HT1080 (cell line): ENCODE measurements at places on chromosomes 1 and 21.

DNA sequence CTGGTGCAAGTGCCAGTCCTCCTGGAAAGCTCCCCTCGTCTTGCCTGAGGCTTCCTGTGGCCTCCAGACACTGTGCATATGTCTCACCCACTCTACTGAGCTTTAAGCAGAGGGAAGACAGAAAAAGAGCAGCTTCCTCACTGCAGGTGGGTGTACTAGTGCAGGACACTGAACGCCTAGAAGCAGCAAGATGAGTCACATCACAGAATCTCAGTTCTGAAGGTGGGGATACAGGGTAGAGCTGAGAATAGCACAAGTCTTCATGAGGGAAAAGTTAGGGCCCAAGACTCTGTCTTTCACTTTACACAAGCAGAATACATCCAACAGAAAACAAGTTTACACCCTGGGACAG lies 37.4 kb downstream of the PCAT6 start:
- DNase-seq: no peak

GRCh38 chr1:95116580-95117206 lies 462 bp upstream of the TLCD4 start:
- peak; percentile 66 for DNase-seq

GRCh38 chr21:26148840-26149354 lies 21.7 kb downstream of the APP start:
- peak; percentile 57 for DNase-seq

- no peak for DNase-seq
Observed at GRCh38 chr1:93573940-93574469, 107.6 kb downstream of the BCAR3 start.

DNA sequence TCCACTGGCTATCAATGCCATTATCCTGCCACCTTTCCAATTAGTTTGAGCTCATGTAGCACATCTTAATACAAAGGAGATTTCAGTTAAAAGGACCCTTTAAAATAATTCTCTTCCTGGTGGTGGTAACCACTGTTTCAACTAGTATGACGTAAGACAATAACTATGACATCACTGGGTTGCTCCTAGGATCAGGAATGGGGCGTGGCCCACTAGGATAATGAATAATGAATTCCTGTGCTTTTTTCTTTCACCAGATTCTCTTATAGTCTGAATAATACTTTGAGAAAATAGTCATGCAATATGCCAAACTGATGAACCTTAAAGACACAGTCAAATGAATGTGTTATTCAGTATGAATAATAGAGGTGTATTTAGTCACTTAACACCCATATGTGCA lies 10.6 kb upstream of the KIFAP3 start:
- DNase-seq: no peak

DNA sequence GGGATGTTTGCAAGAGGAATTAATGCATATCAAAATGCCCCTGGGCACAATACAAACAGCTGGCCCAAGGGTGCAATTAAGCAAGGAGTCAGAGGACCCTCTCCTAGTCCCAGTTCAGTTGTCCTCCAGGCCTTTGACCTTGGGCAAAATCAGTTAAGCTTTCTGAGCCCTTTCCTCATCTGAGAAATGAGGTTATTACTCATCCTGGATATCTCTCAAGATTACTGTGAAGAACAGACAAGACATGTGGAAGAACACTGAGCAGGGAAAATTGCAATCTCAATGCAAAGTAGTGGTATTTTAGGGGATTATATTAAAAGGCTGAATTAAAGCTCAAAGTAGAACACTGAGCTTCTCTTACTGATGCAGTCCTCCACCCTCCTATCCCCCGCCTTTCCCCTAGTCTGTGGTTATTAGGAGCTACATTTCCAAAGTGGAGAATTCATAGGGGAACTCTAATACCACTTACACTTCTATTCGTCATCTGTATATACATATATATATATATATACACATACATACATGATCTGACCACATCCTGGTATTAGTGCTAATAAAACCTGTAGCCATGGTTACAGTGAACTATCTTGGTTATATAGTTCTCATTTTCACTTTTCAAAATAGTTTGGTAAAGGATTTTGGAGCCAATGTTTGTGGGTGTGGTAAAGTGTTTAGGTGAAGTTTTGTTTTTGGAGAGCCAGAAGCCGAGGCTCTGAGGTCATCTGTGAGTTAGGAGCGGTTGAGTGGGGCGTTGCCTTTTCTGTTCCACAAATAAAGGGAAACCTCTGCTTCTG lies 18.1 kb downstream of the KIAA0040 start:
- DNase-seq: no peak

GRCh38 chr1:210250665-210250997 lies 18.0 kb downstream of the SERTAD4 start:
- no peak for DNase-seq

- DNase-seq: peak; percentile 97
Observed at GRCh38 chr1:33327587-33328325, 6.9 kb upstream of the A3GALT2 start.

DNA sequence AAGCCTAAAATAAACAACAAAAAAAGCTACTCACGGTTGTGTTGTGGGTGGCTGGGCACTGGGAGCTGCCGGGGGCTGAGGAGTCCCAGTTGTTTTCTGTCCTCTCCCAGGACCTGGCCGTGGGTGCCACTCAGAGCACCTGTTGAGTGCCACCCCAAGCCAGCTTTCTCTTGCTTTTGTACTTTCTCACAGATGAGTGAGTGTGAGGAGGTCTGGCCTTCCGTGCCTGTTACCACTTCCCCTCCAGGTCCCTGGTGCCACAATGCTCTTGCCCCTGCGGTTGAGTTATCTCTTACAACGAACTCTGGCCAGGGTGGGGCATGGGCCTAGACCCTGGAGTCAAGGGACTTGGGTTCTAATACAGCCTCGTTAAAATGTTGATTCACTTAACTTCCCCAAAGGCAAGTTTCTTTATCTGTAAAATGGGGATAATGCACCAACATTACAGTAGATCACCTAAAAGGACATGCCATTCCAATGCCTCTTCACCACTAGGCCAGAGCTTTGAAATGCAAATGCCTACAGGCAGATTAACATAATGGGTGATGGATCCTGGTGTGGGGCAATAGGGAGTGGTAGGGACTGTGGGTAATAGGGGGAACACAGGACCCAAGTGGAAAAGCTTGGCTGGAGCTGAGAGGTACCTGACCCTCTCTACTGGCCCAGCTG lies at the start of gene CNR2:
CNR2 (minus strand) TSS at position 151 of the 669 bp plus-strand sequence. CDS start 37,745 bp downstream, outside the sequence.
- no peak for DNase-seq

DNA sequence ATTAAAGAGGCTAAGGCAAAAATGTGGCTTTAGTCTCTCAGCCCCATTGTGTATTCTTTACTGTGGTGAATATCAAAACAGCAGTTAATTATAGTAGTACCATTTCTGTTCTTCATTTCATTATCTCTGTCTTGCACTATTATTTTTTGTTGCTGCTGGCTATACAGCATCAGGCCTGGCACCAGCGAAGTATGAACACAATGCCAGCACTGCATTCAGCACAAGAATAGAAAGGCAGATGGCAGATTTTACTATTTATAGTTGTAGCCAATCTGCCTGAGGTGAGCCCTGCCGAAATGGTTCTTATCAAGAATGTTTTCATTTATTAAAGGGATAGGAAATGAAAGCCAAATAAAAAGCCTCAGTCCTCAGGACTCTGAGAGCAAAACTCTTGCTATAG lies 72.1 kb downstream of the GPR52 start:
- no peak for DNase-seq

- DNase-seq: peak; percentile 72
Observed at GRCh38 chr1:95041491-95042165, 31.1 kb downstream of the ALG14 start.

DNA sequence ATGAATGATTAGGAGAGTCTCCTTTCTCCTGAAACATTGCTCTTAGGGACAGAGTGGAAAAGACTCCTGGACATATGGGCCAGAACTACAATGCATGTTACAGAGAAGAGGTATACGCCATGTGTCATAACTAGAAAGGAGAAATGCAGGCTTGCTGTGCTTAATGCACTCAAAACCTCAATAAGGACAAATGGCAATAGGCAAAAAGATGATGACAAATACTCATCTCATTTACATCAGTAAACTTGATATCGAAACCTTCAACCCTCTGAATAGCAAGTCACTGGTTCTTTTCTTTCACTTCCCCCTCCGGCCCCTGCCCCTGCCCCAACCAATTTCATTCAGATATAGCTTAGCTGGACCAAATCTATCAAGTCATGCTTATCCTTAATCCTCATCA lies 1.9 kb upstream of the GPR88 start:
- DNase-seq: no peak

GRCh38 chr1:24289937-24290595 lies 29.1 kb upstream of the GRHL3 start:
- peak; percentile 97 for DNase-seq

DNA sequence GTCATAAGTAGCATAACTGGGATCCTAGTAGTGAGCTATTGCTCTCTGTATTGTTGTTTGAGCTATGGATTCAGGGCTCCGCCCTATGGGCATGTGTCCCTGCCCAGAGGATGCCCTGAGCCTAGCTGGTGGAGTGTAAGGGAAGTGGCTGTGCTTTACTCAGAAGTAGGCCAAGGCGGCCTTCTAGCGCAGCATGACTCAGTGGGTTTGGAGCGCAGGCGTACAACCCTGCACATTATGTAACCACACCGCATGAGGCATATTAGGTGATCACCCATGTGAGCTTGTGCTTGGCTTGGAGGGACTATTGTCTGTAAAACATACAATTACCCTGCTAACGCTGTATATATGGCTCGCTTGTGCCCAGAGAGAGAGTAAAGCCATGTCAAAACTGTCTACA lies 11.1 kb upstream of the UBE2U start:
- DNase-seq: no peak

GRCh38 chr1:181135815-181136737 lies 47.6 kb downstream of the IER5 start:
- peak; percentile 83 for DNase-seq

DNA sequence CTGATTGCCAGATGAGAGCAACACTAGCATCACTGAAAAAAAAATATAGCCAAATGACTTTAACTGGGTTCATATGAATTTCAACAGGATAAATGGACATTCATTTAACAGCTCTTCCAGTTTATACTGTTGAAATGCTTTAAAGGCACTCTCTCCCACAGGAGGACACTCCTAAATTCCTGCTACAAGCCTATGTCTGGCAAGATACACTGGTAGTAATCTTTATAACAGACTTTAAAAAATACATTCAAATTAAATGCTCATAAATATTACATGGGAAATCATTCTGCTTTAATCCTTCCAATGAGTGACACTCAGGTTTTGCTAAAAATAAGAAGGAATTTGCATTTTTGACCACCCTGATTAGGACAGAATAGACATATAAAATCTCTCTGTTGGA lies 526.7 kb upstream of the ADAMTS5 start:
- DNase-seq: no peak

DNA sequence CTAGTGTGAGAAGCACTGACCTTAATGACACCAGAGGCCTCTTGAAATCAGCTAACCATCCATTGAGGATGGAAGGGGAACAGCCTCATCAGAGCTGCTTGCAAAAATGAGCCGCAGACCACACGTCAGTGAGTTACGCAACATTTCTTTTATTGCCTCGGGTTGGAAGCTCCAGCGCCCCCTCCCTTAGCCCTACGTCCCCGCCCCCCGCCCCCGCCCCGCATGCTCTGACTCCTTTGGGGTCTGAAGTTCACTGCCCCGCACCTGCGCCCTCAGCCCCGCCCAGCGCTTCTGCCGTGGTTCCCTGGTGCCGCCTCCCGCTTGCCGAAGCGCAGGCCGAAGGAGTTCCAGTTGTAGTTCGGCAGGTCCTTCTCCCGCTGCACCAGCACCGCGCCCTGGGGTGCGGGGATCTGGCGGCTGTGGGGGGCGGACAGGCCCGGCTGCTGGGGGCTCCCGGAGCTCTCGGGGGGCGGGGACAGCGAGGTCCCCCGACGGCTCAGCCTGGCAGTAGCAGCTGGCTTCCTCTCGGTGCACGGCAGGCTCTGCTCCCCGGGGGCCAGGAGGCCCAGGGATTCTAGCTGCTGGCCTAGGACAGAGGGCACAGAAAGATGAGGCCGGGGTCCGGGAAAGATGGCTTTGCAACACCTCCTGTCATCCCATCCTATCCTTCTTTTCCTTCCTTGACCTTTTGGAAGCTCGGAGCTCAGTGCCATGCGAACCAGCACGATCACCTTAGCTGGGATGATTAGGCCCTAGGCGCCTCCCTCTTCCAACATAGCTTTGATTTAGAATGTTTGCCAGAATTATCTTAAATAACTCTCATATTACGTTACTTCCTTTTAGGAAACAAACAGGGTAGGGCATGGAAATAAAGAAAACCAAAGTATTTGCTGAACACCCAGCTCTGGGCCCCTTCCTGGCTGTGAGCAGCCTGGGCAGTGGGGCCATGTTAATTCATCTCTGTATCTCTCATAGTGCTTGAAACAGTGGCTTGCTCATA lies 5.8 kb downstream of the KISS1 start:
- no peak for DNase-seq

DNA sequence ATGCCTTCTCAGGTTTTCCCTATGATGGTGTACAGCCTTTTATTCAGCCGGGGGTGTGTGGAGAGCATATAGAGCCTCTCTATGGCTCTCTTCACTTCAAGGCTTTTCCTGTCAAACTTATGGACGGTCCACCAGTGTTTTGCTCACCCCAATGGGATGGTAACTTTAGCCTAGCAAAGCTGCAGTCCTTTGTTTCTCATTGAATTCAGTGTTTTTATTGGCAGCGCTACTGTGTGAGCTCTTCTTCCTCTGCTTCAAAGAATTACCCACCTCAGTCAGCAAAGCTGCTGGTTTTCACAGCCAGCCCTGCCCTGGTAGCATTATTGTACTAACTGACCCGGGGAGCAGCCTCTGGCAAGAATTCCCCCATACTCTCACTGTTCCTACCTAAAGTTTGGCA lies 145.3 kb upstream of the RRP15 start:
- no peak for DNase-seq

- no peak for DNase-seq
Observed at GRCh38 chr1:92409946-92410549, 76.7 kb downstream of the GFI1 start.

GRCh38 chr1:183218971-183219615 lies 33.0 kb downstream of the LAMC2 start:
- DNase-seq: no peak

GRCh38 chr21:19171585-19171984 lies 768.0 kb upstream of the TMPRSS15 start:
- DNase-seq: no peak

- peak; percentile 65 for DNase-seq
Observed at GRCh38 chr1:186165303-186165702, 209.8 kb downstream of the TPR start.

GRCh38 chr21:34524646-34525601 lies 12.9 kb upstream of the KCNE1 start:
- DNase-seq: peak; percentile 32

DNA sequence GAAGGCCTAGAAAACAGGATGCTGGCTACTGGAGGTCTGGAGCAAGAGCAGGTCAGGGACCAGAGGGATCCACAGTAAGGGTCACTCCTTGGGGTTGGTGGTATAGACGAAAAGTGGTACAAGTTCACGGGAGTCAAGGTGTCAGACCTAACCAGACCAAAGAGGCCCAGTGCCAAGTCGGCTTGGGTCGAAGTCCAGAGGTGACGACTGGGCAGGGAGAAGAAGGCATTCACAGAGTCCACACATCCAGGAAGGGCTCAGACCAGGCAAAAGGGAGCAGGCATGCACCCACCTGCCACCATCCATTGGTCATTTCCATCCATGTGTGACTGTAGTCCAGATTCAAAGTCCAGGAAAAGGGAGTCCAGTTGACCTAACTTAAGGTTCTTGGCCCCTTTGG lies 27.1 kb upstream of the SYT6 start:
- no peak for DNase-seq
